ENCODE measurements at places on chromosomes 2 and 18.

DNA sequence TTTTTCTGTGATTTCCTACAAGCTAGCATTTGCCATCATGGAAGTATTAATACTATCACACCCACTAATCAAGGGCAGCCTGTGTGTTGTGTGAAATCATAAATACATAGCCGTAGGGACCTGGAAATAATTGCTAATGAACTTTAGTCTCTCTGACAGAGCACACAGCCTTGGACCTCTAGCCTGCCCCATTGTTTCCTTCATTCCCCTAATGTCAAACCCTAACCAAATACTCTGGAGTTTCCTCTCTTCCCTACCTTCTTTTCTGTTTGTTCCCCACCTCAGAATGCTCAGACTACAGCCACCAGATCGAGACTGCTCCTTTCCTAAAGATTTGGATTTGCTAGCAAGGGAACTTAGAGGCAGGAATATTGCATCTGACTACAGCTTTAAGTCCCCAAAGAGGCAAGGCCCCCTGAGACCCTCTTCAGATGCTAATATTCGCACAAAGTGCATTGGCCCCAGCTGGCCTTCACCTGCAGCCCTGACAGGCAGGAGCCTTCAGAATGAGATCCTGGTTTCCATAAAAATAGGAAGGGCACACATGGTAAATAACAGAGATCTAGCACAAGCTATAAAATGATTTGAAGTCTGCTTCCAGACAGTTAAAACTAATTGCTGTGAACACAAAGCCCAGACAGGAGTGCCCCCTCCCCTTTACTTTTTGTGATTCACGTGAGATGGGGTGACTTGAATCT lies 279.2 kb upstream of the DCC start:
- no peak for DNase-seq

GRCh38 chr2:212595036-212595654 lies 56.5 kb upstream of the ERBB4 start:
- DNase-seq = peak; percentile 41

DNA sequence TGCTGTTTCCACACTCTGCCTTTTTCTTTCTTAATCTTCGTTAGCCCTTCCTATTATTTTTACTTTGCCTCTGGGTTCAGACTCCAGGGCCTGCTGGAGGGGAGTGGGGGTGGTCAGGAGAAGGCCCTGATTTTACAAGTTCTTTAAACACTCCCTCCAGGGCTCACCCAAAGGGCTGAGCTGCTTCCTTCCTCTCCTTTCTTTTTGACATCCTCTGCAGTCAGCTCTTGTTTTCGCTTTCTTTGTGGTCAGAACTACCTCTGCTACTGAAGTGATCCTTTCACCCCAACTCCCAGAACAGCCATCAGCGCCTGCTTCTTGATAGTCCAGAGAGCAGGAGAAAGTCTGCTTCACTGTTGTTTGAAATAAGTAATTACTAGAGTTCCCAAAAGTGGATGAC lies 925.7 kb downstream of the EPHA4 start:
- no peak for DNase-seq

GRCh38 chr2:22838461-22838860 lies 546.5 kb upstream of the KLHL29 start:
- no peak for DNase-seq

DNA sequence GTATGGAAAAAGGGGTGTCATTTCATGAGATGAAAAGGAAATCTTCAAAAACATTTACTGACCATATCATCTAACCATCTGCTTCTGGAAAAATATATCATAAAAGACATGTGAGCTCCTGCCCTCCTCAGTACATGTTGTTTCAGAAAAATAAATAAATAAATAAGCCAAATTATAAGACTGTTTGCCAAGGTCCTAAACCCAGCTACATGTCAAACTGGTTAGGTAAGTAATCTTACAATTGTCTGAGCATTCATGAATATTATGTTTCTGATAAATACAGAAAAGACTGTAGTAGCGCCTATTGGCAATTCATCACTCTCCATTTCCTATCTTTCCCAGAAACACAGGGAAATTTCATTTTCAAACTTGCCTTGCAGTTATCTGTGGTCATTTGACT lies 138.9 kb upstream of the SETBP1 start:
- no peak for DNase-seq

GRCh38 chr2:50782543-50782942 lies 249.4 kb downstream of the NRXN1 start:
- no peak for DNase-seq

DNA sequence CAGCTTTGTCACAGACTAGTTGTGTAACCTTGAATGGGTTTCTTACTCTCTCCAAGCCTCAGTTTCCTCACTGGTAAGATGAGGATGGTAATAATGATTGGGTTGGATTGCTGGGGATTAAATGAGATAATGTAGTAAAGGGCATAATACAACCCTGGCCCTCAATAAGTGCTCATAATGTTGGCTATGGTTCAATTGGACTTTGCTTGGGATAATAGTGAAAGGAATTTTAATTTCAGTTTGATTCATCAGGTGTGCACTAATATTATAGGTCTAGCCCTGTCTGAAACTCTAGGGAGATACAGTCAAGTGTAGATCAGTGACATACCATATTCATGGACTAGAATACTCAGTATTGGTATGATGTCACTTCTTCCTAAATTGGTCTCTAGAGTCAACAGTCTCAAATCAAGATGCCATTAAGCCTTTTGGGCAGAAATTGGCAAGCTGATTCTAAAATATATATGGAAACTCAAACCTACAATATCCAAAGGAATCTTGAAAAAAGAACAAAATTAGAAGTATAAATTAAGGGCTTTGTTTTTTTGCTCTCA lies 161.4 kb downstream of the SMAD7 start:
- DNase-seq = no peak

GRCh38 chr2:234001380-234002160 lies 48.9 kb upstream of the SPP2 start:
- no peak for DNase-seq

DNA sequence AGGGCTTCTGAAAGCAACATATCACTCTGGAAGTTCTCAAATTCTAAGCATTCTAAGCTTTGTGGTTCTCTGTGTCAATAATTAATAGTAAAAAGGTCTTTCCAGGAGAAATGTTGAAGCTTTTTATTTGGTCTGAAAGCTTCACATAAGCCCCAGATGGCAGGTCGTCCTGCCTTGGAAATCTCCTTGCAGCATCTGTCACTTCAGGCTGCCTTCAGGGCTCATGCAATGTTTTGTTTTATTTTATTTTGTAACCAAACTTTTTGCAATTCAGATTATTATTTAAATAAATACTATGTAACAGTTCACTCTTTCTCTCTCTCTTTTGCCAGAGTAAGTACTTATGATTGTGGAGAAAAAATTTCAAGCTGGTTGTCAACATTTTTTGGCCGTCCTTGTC lies 46.7 kb upstream of the FHOD3 start:
- no peak for DNase-seq

GRCh38 chr18:63267975-63268721 lies 51.4 kb downstream of the BCL2 start:
- no peak for DNase-seq

DNA sequence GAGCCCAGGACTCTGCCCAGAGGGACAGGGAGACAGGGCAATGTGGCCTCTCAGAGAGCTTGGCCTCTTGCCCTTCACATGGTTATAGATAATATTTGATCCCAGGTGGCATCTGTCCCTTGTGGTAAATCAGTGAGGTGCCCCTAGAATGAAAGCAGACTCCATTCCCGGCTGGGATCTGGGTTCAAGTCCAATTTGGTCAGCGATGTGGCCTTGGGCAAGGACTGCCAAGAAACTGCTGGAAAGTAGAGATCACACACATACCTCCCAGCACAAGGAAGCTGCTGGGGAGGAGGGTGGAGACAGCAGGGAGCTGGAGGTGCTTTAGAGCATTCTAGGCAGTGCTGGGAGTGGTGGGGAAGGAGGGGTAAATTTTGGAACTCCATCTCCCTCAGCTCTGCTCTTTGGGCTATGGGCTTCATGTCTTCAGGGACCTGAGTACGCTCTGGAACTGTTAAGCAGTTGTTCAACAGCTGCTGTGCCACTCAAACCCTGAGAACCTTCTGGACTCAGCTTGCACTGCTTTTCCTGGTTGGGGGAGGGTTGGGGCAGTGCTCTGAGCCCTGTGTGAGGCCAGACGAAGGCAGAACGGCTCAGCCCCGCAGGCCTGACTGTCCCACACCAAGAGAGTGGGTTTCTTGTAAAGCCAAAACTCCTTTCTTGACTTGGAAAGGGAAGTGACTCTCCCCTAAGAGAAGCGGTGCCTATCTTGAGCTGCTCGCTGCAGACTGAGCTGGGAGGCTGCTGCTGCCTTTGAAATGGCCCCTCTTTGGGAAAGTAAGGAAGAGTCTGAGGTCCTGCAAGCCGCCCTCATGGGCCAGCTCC lies 23.0 kb downstream of the INPP5D start:
- DNase-seq = no peak

GRCh38 chr2:27202854-27203253 lies 9.0 kb upstream of the ATRAID start:
- DNase-seq = no peak

GRCh38 chr2:146894514-146894913 lies 950.3 kb upstream of the ACVR2A start:
- no peak for DNase-seq

DNA sequence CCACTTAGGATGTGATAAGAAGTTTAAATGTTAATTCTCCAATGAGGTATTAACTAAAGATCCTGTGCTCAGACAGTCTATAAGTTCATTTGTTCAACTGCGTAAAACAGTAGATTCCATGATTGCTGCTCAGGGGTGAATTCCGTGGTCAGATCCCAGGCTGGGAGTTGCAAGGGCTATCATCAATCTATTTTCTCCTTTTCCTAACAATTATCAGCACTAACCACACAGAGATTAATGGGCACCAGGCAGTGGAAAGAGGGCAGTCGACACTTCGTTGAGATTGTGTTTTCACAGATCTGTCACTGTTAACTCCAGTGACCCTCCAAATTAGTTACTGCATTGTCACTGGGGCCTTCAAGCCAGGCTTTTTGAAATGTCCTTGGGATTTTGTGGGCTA lies 154.1 kb upstream of the SPRED2 start:
- no peak for DNase-seq

DNA sequence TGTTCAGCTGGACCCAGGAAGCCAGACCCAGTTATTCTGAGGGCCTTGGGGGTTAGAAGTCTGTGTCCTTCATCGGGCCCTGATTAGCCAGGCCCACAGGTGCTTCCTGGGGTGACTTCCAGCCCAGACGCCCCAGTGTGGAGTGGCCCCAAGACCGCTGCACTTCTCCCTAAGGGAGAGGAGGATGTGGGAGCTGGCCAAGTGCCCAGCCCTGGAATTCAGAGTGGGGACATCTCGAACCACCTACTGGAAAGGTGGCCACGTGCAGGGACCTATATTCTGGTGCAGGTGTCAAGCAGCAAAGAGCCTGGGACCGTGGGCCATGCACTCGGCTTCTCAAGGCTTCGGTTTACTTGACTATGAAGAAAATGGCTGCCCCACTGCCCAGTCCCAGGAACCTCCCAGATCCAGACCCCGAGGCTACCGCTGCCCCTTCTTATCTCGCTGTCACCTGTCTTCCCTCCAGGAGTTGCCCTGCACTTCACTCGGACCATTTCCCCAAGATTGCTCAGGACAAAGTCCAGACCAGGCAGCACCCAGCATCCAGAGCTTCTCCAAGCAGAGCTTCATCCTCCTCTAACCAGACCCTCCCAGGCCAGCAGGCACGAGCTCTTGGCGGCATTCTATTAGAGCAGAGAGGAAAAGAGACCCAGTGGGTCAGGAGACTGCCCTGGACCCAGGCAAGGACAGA lies 142.8 kb upstream of the ID2 start:
- no peak for DNase-seq

GRCh38 chr18:39531659-39532058 lies 1966.1 kb upstream of the CELF4 start:
- no peak for DNase-seq

DNA sequence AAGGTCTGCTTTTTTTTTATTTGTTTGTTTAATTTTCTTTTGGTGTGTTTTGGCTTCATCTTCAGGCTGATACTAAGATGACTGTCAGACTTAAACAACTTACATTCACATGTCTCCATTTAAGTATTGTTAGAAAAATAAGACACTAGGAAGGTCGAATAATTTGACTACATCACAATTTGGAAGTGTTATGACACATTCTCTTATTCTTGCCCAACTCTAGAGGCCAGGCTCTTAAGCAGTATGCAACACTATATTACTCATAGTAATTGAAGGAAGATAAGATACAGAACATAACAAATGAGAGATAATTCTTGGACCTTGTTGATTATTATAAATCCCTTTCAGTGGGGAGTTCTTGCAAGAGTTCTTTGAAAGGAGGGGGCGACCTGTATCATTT lies 295.3 kb upstream of the COL3A1 start:
- DNase-seq = no peak

DNA sequence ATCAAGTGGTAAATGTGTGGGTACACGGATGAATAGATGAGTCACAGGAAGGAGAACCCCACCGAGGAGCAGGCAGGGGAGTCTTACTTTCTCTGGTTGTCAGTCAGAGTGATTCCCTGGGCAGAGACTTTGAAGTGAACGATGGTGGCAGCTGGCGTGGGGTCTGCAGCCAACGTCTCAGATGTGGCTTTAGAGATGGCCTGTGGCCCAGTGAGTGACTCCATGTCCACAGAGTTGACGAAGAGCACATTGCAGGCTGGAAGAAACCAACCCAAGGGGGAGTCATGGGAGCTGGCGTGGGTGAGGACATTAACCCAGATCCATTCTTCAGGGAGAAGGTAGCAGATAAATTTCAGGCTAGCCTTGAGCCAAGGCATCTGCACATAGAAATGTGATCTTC lies 193.1 kb downstream of the TNS1 start:
- DNase-seq = no peak

DNA sequence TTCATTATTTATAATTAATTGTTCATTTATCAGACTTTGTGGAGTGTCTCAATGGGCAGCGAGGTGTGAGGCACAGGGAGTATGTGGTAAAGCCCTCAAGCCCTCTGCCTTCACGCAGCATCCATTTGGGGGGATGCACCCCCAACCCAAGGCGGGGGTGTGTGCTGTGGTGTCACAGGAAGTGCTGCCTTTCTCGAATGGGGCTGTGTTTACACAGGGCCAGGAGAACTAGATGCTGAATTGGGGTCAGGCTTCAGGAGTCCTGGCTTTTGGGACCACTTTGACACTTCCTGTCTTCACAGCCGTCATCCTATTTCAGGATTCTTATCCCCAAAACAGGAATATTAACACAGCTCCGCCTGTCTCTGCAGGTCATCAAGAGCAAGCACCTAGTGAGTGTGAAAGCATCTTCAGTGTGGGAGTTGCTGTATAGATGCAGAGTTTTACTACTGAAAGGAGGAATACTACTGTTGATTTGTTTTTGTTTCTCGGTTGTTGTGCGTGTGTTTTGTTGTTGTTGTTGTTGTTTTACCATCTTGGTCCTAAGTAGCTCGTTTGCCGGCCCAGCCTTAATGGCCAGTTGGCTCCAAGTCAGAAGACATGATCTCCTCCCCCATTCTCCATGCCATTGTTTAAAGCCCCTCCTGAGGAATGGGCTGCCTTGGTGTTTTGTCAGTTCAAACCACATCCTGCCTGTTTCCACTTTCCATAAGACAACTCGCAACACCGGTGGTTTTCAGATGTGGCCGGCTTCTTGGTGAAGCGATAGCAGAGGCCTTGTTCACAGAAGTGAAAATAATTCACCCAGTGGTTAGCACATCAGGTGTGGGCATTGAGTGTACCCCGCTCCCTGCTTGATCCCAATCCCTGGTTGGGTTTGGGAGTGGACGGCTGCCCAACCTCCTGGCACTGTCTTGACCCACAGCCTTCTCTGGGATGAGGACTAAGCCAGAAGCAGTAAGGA lies 221.3 kb downstream of the BCL2 start:
- no peak for DNase-seq
